ENCODE measurements at places on chromosomes 13 and 19.

DNA sequence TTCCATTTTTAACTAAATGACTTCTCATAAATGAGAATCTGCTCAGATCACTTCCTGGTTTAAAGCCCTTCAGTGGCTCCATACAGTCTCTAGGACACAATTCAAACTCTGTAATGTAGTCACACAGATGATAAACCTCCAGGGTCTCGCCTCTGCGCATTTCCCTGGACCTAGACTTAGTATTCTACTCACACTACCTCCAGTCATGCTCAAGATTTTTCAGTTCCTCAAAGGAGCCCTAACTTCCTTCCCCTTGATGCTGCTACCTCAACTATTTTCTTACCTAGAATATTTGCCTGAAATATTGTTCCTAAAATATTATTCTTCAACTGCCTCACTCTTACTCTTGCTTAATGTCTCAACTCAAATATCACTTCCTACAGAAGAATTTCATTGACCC, 86.7 kb upstream of the TPP2 start:
- DNase-seq: no peak

GRCh38 chr19:47505506-47505905, 9.4 kb downstream of the NAPA start:
- no peak for DNase-seq

GRCh38 chr19:17450264-17451075, 2.0 kb upstream of the TMEM221 start:
- peak; percentile 57 for DNase-seq

DNA sequence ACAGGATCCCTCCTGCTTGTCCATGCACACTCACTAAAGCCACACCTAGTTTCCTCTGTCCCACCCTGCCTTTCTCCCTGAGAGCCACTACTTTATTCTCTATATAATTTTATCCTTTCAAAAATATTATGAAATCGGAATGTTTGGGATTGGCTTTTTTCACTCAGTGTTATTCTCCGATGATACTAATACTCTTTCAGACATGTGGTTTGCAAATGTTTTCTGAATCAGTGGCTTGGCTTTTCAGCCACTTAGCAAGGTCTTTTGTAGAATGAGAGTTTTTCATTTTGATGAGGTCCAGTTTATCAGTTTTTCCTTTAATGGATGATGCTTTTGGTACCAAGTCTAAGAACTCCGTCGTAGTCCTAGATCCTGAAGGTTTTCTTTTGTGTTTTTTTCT, 11.6 kb downstream of the SPATA13 start:
- no peak for DNase-seq

GRCh38 chr13:45731455-45731854, 29.3 kb downstream of the CBY2 start:
- DNase-seq: no peak

DNA sequence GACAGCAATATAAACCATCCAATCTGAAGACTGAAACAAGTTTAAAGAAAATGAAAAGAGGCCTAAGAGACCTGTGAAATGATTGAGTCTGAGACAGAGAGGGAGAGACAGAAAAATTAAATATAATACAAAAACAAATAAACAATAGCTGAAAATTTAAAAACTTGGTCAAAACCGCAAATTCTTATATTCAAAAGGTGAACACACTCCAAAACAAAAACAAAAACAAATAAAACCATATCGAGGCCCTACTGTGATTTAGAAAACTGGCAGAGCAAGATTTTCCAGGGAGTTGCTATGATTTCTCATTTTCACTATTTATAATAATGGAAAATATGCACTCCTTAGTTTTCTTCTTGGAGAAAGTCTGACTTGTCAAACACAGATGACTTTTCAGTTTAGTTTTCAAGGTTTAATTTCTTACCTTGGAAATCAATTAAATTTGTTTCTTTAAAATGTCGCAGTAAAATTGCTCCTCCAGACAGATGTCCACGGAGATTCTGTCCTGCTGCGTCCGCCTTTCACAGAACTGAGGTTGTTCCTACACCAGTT, 1420.3 kb downstream of the UQCRFS1 start:
- DNase-seq: no peak

Data from CD4-positive, alpha-beta T cell treated with Interleukin-2 at 100 ng/mL for 4 hours (primary cell).